ENCODE measurements at places on chromosomes 3 and 15.

- no peak for DNase-seq
Observed at GRCh38 chr3:18217507-18218174, 207.5 kb downstream of the SATB1 start.

GRCh38 chr3:187808527-187808895, 63.2 kb upstream of the BCL6 start:
- DNase-seq: no peak

DNA sequence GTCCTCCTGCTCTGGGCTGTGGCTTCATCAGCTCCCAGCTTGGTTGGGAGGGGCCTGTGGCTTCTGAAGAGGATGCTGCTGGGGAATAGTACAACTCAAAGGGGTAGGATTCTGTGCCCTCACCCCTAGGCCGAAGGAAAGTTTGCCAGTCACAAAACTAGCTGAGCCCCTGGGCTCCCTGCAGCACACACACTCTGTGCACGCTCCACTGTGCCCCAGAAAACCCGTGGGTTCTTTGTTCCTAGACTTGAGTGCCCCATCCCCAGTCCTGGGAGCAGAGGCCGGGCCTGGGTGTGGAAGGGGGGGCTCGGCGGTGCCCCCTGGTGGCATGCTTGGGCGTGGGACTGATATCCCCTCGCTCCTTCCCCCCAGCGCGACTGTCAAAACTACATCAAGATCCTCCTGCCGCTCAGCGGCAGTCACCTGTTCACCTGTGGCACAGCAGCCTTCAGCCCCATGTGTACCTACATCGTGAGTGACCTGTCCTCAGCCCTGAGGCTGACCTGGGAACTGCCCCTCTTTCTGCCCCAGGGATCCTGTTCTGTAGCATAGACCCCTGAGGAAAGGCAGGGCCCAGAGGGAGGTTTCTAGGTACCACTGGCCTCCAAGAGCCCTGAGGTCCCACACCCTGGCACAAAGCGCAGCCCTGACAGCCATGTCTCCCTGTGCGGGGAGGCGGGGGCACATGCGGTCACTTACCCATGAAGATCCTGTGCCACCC, 14.2 kb downstream of the CIB1 start:
- no peak for DNase-seq

GRCh38 chr3:122618614-122619013, 41.2 kb downstream of the PARP15 start:
- DNase-seq: no peak

- no peak for DNase-seq
Observed at GRCh38 chr15:79978655-79979514, 7.9 kb upstream of the BCL2A1 start.

GRCh38 chr3:162041622-162042021, 545.0 kb downstream of the OTOL1 start:
- no peak for DNase-seq

DNA sequence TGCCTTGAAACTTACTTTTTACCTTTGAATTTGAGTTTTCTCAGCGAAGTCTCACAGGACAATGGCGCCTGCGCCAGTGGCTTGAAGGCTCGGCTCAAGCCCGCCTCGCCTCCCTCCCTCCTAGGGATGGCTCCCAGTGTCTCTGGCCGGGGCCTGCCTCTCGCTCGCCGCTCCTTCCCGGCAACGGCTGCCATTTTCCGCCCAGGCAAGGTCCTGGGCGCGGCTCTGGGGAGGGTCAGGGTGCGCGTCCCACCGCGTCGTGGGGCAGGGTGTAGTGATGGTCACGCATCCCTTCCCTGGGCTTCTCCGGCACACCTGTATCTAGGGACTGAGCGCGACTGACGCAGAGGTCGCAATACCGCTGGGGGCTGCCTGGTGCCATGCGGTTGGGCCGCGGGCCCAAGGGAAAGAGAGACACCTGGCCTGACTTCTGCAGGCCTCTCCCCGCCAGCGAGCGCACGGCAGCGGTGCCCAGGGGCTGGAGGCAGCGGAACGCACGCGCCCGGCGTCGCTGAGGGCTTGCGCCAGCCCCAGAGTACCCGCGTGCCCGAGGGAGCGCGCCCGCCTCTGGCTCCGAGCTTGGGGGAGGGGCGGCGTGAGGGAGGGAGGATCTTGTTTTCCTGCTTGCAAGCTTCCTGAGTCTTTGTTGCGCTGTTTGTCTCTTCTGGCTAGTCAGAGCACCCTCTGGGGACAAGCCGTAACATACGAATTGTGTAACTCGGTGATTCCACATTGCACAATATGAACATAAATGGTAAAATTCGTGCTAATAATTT, 20.7 kb upstream of the FEM1B start:
- DNase-seq: no peak

GRCh38 chr3:61600195-61600594, 38.8 kb downstream of the PTPRG start:
- DNase-seq: no peak

DNA sequence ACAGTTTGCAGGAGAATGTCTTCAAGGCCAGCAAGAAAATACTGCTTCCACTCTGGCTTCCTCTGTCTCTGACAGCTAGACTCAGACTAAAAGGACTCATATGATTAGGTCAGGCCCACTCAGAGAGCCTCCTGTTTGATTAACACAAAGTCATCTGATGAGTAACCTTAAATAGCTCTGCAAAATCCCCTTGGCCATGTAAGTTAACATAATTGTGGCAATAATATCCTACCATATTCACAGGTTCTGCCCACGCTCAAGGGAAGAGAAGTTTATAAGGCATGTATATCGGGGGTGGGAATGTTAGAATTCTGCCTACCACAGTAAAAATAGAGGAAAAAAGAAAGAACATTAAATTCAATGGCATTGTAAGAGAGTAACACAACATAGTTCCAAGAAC, 20.6 kb upstream of the HHATL start:
- peak; percentile 56 for DNase-seq

DNA sequence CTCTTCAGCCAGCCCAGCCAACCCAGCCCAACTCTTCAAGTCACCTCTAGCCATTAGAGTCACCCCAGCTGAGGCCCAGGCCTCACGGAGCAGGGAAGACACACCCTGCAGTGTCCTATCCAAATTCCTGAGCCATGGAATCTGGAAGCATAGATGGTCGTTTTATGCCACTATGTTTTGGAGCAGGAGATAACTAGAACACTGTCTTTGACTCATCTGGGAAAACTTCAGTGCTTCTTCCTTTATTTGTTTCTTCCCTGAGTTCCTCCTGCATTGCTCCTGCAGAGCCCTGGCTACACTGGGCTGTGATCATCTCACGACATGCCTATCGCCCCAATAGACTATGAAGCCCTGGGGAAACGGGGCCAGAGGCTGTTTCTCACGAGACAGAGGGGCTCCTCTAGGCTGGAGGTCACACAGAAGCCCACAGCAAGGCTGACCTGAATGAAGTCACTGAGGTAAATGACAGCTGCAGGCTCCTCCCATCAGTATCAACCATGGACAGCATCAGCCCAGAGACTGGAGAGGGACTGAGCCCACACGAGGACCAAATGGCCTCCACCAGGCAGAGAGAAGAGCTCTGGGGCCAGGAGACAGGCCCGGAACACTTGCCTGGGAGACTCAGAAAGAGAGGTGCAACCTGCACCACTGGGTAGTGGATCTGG, 22.7 kb downstream of the CRABP1 start:
- no peak for DNase-seq

DNA sequence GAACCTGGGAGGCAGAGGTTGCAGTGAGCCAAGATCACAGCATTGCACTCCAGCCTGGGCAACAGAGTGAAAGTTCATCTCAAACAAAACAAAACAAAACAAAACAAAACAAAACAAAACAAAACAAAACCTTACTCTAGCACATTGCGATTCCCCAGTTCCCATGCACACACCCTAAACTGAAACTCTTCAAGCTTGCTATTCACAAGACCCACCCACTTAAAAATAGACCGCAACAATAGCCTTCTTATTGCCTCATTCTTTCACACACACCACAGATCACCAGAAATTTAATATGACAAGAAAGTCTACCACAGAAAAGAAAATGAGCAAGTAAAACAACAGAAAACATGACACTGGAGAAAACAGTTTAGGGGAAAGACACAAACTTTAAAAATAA, 598.4 kb downstream of the FHIT start:
- no peak for DNase-seq

DNA sequence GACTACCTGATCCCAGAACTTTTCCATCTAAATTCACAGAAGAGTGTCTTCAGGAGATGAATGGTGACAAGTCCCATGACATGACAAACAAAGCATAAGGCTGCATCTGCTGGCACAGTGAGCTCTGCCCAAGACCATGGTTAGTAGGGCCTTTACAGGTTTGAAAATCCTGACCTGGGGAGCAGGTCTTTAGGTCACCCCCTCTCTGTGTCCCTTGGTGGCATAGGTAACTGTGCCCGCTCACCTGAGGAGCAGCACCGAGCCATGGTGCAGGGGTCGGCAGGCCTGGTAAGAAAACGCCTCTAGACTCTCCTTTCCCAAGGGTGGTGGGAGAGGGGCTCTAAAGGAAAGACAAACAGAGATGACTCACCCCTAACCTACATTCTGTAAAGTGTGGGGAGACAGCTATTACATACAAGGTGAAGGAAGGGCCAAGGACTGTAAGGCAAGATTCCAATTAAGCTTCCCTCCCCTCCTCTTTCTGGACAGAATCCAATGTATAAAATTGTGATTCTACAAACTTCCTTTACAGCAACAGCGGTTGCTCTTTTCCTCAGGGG, 74.0 kb downstream of the SATB1 start:
- DNase-seq: no peak

GRCh38 chr3:122502941-122503340, 11.8 kb downstream of the KPNA1 start:
- no peak for DNase-seq

- DNase-seq: no peak
Observed at GRCh38 chr3:180615954-180616353, 14.0 kb downstream of the TTC14 start.

- no peak for DNase-seq
Observed at GRCh38 chr3:29156086-29156715, 124.7 kb upstream of the RBMS3 start.

- DNase-seq: no peak
Observed at GRCh38 chr3:127831723-127832172, 9.4 kb upstream of the MGLL start.

GRCh38 chr15:37995461-37996347, 61.3 kb downstream of the TMCO5A start:
- peak; percentile 72 for DNase-seq

DNA sequence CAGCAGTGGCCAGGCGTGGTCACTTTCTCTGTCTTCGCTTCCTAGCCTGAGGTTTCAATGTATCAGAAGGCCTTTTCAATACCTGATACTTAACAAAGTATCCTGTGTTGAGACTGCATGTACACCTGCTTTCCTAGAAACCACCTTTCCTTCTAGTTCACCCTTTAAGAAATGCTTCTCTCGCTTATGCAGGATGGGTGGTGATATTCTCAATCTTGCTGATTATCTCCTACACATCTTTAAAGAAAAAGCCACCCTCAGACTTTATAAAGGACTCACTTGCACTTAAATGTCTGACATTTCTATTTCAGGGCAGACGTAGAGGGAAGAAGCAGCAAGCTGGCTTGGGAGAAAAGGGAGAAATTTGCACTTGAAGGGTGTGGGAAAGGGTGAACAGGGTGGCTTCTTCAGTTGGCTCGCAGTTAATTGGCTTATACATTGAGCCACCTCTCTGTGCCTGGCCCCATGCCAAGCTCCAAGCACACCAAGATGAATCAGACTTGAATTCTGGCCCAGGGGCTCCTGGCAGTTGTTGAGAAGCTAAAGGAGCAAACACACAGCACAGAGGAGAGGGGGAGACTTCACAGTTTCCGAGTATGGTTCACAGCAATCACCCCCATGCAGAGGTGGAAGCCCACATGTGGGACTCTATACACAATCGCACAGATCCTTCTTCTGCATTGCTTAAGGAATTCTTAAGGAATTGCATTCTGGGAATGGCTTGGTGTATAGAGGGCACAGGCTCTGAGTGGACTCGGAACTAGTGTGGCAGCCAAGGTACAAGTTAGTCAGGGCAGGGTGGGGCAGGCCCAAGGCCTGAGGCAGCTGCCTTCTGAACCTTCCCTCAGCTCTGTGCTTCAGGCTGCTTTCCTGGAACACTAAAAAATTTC, 1.3 kb downstream of the ARL6IP5 start:
- DNase-seq: peak; percentile 94

DNA sequence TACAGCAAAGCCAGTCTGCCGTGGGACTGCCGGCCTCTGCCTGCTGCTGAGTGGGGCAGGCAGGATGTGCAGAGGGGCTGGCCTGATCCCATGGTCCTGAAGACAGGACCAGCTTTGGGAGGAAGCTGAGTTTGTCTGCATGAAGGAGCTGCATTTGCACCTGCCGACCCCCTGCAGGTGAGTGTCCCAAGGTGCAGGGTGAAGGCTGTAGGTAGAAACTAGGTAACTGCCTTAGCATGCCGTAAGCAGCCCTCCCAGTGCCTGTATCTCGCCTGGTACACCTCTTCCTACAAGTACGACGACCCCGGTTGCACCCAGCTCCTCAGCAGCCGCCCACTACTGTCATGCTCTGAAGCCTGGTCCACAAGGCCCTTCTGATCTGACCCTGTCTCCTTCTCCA, 34.9 kb downstream of the AMOTL2 start:
- DNase-seq: no peak

DNA sequence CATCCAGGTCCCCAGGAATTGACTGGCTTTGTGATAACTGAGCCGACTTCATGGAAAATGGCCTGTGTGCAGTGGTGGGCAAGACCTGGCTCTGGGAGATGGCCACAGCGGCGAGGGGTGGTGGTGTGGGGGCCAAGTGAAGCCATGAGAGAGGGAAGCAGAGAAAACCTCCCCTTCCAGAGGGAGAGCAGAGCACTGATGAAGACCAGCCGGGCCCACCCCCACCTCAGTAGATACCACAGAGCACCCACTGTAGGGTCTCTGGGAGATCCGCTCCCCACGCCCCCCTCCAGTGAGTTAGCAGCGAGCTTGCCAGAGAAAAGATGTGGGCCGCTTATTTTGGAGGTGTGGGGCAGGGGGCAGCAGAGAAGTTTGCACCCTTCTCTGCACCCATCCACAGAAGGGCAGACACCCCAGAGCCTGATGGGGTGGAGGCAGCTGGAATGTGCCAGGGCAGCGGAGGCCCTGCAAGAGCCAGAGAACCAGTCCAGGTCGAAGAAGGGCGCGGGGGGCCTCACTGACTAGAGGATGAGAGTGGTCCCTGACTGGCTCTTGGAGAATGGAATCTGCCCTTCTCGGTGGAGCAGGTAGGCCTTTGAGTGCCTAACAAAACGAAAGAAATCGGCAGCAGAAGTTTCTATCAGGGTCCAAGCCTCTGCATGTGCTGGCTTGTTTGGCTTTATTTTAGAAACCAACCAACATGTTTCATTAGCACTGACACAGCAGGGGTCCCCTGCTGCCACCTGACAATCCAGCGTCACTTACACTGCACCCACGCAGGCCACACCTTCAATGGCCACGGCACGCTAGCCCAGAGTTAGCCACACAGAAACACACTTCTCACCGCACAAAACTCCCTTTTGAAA, 28.3 kb downstream of the MELTF start:
- DNase-seq: no peak
